Activated effector memory CD4-positive, alpha-beta T cell treated with Interleukin-2 at 50 U/mL for 16 hours (primary cell): ENCODE measurements at places on chromosomes 16 and 17.

- no peak for DNase-seq
Measured at GRCh38 chr17:75564195-75564594, 23.4 kb upstream of the MYO15B start.

GRCh38 chr16:81885976-81886586 lies 107.0 kb downstream of the PLCG2 start:
- DNase-seq, result no peak

DNA sequence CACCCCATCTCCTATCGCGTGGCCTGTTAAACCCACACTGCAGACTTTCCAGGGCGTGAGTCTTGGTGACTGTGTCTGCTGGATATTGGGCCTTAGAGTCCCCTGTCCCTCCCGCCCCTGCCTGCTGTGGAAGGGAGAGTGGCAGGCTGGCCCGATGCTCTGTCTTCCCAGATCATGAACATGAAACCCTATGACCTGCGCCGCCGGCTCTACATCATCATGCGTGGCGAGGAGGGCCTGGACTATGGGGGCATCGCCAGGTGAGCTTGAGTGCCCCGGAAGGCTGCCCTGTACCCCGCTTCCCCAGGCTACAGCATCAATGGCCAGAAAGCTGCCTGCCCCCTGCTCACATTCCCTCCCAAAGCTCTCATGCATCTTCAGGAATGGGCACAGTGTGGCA lies 19.5 kb upstream of the CLEC18A start:
- no peak for DNase-seq

GRCh38 chr17:48564188-48565021 lies 13.7 kb downstream of the HOXB4 start:
- no peak for DNase-seq

DNA sequence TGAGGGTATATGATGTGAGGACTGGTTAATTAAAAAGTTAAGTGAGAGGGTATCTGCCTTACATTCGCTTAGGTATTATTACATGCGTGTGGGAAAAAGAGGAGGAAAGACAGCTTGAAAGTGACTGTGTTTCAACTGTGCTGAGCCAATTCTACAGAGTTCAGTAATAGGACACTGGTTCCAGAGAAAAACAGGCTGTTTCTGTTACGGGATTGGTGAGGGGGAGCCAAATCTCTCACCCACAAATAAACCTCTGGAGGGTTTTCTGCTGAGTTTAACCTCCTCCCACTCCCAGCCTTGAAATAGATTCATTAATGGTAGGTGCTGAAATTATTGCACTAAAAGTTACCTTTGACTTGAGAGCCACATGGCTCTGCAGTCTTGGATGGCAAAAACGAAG lies 3.9 kb upstream of the KRT26 start:
- DNase-seq, result no peak

DNA sequence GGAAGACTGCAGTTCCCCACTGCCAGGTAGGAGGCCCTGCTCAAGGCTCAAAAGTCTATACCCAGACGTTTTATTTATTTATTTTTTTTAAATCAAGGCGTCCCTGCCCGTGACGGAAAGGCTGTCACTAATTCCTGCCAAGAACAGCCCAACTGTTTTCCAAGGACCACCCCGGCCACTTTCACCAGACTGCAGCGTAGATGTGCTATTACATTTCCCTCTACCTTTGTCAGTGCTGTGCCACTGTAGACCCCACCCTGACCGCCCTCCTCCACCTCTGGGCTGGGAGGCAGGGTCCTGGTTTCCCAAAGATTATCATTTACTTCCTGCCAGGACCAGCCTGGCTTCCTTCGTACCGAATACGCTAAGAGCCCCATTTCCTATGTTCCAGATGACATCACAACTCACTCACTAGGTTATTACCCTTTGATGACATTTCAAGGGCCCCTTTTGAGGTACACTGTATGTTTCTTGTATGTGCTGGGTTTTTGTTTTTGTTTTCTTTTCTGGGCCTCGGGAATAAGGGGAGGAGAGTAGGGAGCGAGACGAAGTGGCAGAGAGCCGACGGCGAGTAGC lies 6.3 kb upstream of the RNF227 start:
- no peak for DNase-seq

DNA sequence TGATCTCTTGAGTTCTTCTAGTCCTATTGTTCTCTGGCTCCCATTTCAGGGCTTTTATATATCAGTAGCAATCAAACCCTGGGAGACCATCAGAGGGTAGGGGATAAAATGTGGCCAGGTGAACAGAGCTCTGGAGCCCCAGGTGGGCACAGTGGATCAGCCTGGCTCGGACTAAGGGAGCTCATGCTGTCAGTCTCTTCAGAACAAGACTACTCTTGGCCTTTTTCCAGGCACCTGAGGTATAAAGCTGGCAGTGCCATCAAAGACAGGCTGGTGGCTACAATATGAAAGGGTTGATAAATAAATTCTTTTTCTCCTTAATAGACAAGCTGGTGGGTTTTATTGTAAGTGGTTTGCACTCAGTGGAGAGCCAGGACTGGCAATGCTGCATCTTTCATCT lies 160.0 kb upstream of the CCL2 start:
- DNase-seq, result no peak

DNA sequence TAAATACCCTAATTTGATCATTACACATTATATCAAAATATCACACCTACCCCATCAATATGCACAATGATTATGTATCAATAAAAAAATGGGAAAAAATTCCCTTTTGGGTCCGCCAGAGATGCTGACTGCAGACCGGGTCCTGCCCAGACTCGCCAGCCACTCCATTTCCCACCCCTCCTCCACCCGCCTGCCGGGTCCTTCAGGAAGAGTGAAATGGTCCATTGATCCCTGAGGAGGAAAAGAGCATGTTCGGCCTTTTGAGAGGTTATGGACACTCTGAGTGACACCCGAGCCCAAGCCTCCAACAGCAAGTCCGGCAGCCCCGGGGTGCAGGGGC lies 123.9 kb upstream of the ZFHX3 start:
- no peak for DNase-seq
